ENCODE measurements at places on chromosomes 3 and 15.
A peak's percentile ranks its signal among the peaks of the same experiment; 100 is the strongest.

GRCh38 chr3:59142556-59142955 lies 92.7 kb upstream of the CFAP20DC start:
- DNase-seq, result no peak

GRCh38 chr15:72536506-72536905 lies 62.4 kb downstream of the ARIH1 start:
- no peak for DNase-seq

GRCh38 chr3:16060358-16060852 lies 114.1 kb upstream of the GALNT15 start:
- no peak for DNase-seq

- no peak for DNase-seq
Observed at GRCh38 chr3:64880916-64881315, 193.1 kb upstream of the ADAMTS9 start.

- DNase-seq, result no peak
Observed at GRCh38 chr15:61994216-61994615, 66.0 kb downstream of the VPS13C start.

GRCh38 chr3:190345027-190345821 lies 23.0 kb upstream of the CLDN1 start:
- no peak for DNase-seq

GRCh38 chr3:167787440-167787839 lies 51.9 kb downstream of the SERPINI1 start:
- no peak for DNase-seq

GRCh38 chr15:92164327-92165000 lies 229.2 kb upstream of the ST8SIA2 start:
- DNase-seq, result no peak

GRCh38 chr3:150734795-150735119 lies 28.2 kb downstream of the SIAH2 start:
- DNase-seq, result no peak

- no peak for DNase-seq
Observed at GRCh38 chr15:66359740-66360139, 3.3 kb upstream of the TIPIN start.

- DNase-seq, result peak; percentile 77
Observed at GRCh38 chr3:14921034-14921616, 26.3 kb upstream of the NR2C2 start.

DNA sequence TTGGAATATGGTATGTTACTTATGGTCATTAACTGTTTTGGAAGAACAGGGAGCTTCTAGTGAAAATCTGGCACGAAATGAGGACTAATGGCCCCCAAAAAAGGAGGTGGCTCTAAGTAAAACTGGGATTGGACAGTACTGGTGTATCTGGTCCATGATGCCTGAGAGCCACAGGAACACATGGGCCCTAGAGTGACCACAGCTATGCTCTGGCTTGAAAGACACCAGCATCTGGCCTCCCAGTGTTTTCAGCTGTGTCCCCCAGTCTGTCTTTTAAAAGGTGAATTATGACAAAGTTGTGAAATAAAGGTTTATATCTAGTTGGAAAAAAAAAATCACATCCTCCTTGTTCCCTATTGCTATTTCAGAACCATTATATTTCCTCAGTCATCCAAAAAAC lies 64.5 kb downstream of the GSK3B start:
- no peak for DNase-seq

- DNase-seq, result no peak
Observed at GRCh38 chr3:13277196-13277813, 142.8 kb downstream of the NUP210 start.

- DNase-seq, result no peak
Observed at GRCh38 chr3:104974316-104974715, 392.4 kb upstream of the ALCAM start.

- DNase-seq, result no peak
Observed at GRCh38 chr3:130516645-130517512, at the start of gene COL6A6. Gene COL6A6 (plus strand): TSS chr3:130517177. CDS start chr3:130560365, 43,188 bp downstream.

DNA sequence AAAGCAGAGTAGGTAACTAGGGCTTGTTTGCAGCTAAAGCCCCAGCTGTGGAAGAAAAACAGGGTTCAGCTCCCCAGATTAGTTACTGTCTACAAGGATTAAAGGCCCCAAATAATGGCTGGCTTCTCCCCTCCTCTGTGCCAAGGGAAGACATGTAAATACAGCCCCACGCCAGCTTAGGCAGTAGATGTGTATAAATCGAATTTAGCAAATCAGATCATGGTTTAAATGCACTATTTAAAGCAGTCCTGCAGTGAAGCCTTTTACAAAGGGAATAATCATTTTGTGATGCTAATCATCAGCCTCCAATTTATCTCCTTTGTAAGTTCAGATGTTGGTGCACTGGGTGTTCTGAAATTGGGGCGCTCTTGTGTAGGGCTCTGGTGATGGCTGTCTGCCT lies 46.7 kb upstream of the POLG start:
- no peak for DNase-seq

DNA sequence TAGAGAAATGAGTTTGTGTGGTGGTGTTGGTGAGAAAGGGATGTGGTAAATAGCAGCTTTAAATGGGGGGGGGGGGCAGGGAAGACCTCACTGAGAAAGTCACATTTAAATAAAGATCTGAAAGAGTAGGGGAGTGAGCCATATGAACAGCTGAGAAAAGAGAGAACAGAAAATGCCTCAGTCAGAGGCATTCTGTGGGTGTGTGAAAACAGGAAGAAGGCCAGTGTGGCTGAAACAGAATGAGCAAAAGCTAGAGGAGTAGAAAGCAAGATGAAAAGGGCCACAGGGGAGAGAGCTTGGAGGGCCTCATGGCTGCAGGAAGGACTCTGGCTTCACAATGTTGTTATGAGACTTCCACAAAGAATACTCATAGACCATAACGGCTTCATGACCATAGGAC lies 783.3 kb downstream of the ZPLD1 start:
- DNase-seq, result no peak

DNA sequence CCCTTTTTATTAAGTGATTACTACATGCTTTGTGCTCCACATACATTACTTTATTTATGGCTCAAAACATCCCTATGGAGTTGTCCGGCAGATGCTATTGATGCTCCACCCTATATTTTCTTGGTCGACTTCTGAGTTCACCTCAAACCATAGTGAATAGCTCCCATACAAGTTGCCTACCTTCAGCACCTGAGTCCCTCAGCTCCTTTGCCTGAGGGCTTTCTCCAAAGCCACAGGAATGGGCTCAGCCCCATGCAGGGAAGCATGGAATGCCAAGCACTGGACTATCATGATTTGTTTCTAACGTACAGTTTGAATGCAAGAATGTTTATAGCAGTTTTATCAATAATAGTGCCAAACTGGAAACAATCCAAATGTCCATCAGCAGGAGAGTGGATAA lies 124.8 kb upstream of the TNIK start:
- DNase-seq, result no peak

GRCh38 chr15:77507143-77507897 lies 86.6 kb downstream of the HMG20A start:
- no peak for DNase-seq

DNA sequence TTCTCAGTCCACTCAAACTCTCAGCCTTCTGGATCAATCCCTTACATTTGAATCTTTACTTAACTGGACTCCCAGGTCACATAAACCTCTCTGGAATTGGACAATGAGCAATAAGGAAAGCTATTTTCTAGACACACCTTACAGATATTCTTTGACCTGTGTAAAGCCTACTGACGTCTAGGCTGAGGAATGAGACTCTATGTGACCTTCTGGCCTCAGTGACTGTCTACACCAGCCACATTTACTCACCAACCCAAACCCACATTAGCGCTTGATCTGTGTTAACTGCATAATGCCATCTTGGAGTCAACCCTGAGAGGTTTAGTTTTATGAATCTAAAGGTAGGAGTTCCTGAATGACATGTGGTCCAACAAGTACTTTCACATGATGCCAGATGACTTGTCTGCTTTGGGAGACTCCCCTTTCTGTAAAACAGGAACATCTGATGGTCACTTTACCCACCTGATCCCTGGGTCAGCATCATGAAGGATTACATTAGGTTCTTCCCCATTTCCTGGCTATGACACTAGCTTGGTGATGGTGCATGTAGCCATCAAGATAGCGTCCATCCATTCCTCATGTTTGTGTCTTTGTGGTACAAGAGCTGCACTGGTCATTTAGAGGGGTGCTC lies 11.4 kb upstream of the COMMD2 start:
- DNase-seq, result no peak

All from stimulated activated CD4-positive, alpha-beta T cell treated with anti-CD3 and anti-CD28 coated beads, TNF-alpha, amount 100 ng/mL, for 1 hour (primary cell).